ENCODE measurements at places on chromosomes 13 and 19.

GRCh38 chr13:74288361-74288911, 154.2 kb upstream of the KLF12 start:
- DNase-seq: no peak

DNA sequence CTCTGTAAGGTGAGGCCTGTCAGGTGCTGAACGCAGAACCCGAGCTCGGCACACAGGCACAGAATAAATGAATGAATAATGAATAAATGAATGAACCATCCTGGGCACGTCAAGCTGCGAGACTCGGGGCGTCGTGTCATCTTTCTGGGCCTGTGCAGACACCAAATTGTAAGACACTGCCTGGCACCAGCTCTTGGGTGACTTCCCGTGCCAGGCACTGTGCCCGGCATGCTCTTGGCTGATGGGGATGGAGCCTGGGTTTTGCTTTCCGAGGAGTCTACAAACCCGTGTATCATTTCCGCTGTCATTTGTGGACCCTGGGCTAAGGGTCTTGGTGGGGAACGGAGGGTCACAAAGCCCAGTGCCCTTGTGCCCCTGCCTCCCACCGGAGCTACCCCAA, 43.9 kb downstream of the CELF5 start:
- no peak for DNase-seq

- DNase-seq: no peak
Observed at GRCh38 chr13:33940256-33940655, 122.3 kb downstream of the RFC3 start.

GRCh38 chr13:37751025-37751424, 118.5 kb downstream of the TRPC4 start:
- DNase-seq: no peak
